Activated CD4-positive, alpha-beta memory T cell treated with anti-CD3 and anti-CD28 coated beads, Interleukin-2, amount 10 ng/mL, durations not matched to agents 7 days and 5 days (primary cell): ENCODE measurements at places on chromosomes 12 and 14.

DNA sequence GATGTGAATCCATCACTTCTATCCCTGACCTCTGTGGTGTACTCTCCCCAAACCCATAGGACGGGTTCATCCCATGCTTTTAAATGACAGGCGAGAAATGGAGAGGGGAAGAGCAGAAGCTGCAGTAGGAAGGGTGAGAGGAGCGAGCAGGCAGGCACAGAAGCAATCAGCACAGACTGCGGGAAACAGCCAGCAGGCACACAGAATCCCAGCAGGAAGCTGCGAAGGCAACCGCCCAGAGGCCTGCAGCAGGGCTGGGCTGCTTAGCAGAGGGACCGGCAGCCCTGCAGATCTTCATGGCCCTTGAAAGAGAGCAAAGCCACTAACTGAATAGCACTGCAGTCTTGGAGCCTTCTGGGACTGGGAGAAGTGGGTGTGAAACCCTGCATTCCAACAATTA lies 287.0 kb upstream of the FKBP4 start:
- DNase-seq, result no peak

- no peak for DNase-seq
Measured at GRCh38 chr12:51430196-51430895, 5.7 kb downstream of the SLC4A8 start.

- no peak for DNase-seq
Measured at GRCh38 chr12:7047306-7047705, 13.2 kb upstream of the C1S start.

DNA sequence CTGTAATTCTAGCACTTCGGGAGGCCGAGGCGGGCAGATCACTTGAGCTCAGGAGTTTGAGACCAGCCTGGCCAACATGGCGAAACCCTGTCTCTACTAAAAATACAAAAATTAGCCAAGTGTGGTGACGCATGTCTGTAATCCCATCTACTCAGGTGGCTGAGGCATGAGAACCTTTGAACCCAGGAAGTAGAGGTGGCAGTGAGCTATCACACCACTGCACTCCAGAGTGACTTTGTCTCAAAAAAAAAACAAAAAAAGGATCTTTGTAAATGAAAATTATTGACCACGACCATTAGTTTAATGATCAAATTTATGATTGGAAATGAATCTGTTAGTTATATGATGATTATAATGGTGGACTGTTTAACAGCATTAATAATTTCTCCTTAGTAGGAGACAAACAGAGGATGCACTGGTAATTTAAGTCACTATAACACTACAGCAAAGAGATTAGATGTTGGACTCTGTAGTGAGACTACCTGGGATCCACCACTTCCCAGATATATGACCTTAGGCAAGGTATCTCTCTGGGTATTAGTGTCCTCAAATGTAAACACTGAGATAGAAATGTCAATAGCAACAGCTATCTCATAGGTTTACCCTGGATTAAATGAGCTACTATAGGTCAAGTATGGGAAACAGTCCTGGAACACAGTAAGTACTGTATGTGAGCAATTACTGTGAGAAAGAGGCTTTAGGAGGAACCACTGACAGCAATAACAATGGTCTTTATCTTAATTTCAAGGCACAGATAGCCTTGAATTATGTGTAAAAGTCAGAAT lies 214.7 kb downstream of the NOVA1 start:
- DNase-seq, result no peak

DNA sequence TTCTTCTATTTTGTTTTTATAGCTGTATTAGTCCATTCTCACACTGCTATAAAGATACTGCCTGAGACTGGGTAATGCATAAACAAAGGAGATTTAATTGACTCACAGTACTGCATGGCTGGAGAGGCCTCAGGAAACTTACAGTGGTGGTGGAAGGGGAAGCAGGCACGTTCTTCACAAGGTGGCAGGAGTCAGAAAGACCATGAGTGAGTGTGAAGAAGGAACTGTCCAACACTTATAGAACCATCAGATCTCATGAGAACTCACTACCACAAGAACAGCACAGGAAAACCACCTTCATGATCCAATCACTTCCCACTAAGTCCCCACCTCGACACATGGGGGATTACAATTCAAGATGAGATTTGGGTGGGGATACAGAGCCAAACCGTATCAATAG lies 42.3 kb downstream of the ARMH4 start:
- DNase-seq, result no peak

- DNase-seq, result no peak
Measured at GRCh38 chr14:23697680-23698079, 61.5 kb downstream of the DHRS2 start.

DNA sequence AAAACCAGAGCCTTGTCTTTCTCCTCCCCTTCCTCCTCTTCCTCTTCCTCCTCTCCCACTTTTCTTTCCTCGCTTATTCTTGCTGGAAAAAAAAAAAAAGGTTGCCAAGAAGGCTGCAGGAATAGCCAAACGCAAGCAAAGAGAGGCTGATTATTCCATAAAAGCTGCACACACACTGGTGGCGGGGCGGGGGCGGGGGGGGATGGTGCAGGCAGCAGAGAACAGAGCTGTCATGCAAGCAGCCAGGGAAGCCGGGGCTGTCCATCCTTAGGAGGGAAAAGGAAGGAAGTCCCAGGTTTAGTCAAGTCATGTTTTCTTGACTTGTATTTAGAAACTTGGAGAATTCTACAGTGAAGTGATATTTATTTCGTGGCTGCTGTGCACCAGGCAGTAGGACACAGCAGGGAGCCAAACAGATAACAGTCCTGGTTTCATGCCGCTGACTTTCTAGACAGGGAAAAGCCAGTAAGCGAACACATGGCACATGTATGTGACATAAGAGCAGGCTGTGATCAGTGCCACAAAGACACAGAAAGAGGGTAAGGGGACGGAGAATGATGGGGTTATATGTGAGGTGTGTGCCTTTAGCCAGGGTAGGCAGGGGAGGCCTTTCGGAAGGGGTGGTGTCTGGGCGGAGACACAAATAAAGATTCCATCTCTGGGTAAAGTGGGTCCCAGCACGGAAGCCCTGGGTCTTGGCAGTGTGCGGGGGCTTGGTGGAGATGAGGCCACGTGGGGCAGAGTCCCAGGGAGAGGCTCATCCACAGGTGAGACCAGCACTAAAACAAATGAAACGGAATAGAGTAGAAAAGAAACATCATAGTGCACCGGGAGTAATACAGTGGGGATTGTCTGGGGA lies 56.6 kb upstream of the SCN8A start:
- DNase-seq, result no peak
